Tibial nerve (tissue), 4 donors: ENCODE measurements at places on chromosomes 6 and 20. TPM values are rescaled to one million over a fixed set of nuclear protein-coding genes. Genes with fewer than 3 reads are reported as not detected.
A peak's percentile ranks its signal among the peaks of the same experiment; 100 is the strongest.

- DNase-seq, result no peak
- peaks cover 23% of the 10 kb centered on the region for H3K36me3 ChIP-seq
- H3K27me3 ChIP-seq, result no peaks in the 10 kb centered on the region
- peak overlapping the region; percentile 43 for H3K27ac ChIP-seq
- no peak overlapping the region for H3K4me3 ChIP-seq
These were observed 50.4 kb downstream of the MTHFD1L start for GRCh38 chr6:150915880-150916265.

DNA sequence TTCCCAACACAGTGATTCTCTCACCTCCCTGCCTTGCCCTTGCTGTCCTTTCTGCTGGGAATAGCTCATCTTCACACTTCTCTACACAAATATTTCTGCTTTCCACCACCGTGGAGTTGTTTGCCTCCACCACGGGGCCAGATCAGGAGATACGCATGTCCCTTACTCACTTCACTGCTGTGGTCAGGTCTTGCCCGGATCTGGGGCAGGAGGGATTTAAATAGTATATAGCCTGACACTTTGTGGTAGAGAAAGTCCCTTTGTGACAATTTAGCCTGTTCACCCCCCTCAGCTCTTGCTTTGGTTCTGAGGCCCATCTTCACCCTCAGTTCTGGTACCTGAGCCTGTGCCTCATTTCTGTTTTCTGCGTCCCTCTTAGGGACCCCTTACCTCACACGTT lies 92.6 kb upstream of the PREP start:
- no peaks in the 10 kb centered on the region for H3K4me1 ChIP-seq
- no peak for DNase-seq
- no peaks in the 10 kb centered on the region for H3K36me3 ChIP-seq
- H3K27me3 ChIP-seq, result no peaks in the 10 kb centered on the region
- no peak overlapping the region for H3K4me3 ChIP-seq
- H3K27ac ChIP-seq, result no peak overlapping the region

GRCh38 chr6:30319146-30319835 lies 7.4 kb upstream of the TRIM39 start:
- H3K27ac ChIP-seq, result no peak overlapping the region
- no peak overlapping the region for H3K4me3 ChIP-seq
- H3K4me1 ChIP-seq, result peaks cover 3% of the 10 kb centered on the region
- H3K36me3 ChIP-seq, result peaks cover 9% of the 10 kb centered on the region
- H3K27me3 ChIP-seq, result no peaks in the 10 kb centered on the region

- no peak overlapping the region for H3K4me3 ChIP-seq
- H3K27me3 ChIP-seq, result no peaks in the 10 kb centered on the region
- no peaks in the 10 kb centered on the region for H3K36me3 ChIP-seq
- no peak overlapping the region for H3K27ac ChIP-seq
- no peaks in the 10 kb centered on the region for H3K4me1 ChIP-seq
These were observed 230.6 kb upstream of the PMEPA1 start for GRCh38 chr20:57940376-57940775.

DNA sequence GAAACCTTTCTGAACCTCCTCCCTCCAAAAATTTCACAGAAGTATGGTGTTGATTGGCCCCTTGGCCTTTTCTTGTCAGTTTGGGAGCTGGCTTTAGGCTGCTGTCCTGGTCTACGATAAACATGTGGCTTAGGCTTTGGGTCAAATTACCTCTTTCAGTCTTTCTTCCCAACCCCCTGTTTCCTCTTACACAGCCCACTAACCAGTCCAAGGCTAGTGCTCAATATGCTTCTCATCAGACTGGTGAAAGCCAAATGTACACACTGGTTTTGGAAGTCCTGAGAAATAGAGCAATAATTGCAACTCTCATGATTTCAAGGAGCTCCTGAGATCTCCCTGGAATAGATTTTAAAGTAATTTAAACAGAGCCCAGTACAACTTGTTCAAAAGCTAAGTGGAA lies 933.7 kb upstream of the GJE1 start:
- H3K4me1 ChIP-seq, result no peaks in the 10 kb centered on the region
- H3K4me3 ChIP-seq, result no peak overlapping the region
- H3K27ac ChIP-seq, result no peak overlapping the region
- H3K36me3 ChIP-seq, result no peaks in the 10 kb centered on the region
- no peaks in the 10 kb centered on the region for H3K27me3 ChIP-seq
- DNase-seq, result no peak

DNA sequence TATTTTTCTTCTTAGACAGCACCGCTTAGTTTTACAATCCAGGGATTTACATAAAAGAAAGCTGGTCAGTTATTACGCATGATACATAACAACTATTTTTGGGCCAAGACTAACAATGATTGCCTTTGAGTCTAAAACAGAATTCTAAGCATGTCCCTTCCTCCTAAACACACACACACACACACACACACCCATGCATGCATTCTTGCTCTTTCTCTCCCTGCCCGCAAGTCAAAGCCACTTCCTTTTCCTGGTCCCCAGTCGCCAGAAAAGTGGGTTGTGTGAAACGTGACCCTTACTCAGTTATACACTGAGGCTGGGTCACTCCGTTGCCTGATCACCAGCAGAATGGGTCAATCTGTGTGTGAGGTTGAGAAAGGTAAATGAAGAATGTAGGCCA lies 31.4 kb downstream of the FYN start:
- no peak overlapping the region for H3K4me3 ChIP-seq
- H3K27ac ChIP-seq, result no peak overlapping the region
- H3K27me3 ChIP-seq, result no peaks in the 10 kb centered on the region
- no peak for DNase-seq

DNA sequence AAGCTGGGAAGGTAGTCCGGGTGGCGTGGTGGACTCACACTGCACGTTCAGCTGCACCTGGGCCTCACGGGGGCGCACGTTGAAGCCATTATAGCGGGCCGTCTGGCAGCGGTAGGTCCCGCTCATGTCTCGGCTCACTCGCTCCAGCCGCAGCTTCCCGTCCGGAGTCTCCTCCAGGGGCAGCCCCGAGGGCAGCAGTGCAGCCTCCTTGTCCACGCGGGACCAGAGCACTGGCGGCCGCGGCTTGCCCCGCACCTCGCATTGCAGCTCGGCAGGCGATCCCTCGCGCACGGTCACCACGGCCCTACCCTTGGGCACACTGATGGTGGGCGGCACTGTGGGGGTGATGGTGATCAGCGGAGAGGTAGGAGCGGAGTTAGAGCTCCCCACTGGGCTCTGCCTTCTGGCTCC lies 47.6 kb downstream of the MDGA1 start:
- H3K4me3 ChIP-seq, result no peak overlapping the region
- DNase-seq, result no peak
- H3K36me3 ChIP-seq, result no peaks in the 10 kb centered on the region
- peaks cover 7% of the 10 kb centered on the region for H3K4me1 ChIP-seq
- peaks cover 11% of the 10 kb centered on the region for H3K27me3 ChIP-seq
- H3K27ac ChIP-seq, result no peak overlapping the region

DNA sequence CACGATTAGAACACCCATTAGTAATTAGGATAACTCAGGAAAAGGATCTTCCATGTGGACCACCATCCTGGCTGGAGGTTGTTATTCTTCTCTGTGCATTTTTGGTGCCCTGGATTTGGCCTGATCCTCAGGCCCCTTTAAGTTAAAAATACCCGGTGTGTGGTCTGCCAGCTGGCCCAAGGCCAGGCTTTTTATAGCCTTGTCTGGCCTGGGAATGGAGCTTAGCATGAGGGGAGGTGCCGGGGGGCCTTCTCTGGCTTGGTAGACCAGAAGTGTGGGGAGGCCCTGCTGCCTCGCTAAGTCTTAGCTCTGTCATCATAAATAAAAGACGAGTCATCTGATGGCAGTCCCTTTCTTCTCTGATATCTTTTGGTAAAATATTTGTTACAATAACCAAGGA lies 71.4 kb downstream of the ARID1B start:
- no peaks in the 10 kb centered on the region for H3K27me3 ChIP-seq
- no peak overlapping the region for H3K4me3 ChIP-seq
- DNase-seq, result no peak
- H3K27ac ChIP-seq, result no peak overlapping the region
- no peaks in the 10 kb centered on the region for H3K36me3 ChIP-seq

DNA sequence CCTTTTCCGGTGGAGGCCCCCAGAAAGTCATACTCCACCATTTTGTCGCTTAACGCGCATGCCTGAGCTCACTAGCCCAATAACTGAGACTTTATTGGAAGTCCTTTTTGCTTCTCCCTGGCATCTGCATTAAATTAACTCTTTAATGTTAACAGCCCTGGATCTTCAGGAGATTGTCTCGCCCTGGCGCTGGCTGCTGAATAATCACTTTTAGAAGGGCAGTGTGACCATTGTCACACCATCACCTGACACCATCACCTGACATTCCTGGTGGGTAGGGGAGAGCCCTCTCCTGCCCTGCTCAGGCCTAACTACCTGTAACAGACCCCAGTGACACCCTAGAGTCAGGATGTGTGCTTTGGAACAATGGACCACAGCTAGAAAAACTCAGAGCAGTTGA lies 115.5 kb upstream of the SNX9 start:
- no peak overlapping the region for H3K4me3 ChIP-seq
- no peaks in the 10 kb centered on the region for H3K36me3 ChIP-seq
- no peak for DNase-seq
- H3K27me3 ChIP-seq, result no peaks in the 10 kb centered on the region
- no peak overlapping the region for H3K27ac ChIP-seq

DNA sequence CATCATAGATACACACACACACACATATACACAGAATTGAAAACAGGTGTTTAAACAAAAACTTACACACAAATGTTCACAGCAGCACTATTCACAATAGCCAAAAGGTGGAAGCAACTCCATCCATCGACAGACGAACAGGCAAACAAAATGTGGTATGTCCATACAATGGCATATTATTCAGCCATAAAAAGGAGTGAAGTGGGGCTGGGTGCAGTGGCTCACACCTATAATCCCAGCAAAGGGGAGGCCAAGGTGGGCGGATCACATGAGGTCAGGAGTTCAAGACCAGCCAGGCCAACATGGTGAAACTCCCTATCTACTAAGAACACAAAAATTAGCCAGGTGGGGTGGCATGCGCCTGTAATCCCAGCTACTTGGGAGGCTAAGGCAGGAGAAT lies 80.3 kb downstream of the CHD6 start:
- H3K4me3 ChIP-seq, result no peak overlapping the region
- no peak for DNase-seq
- H3K4me1 ChIP-seq, result no peaks in the 10 kb centered on the region

CALHM6 gene
- 11.4 TPM for total RNA-seq

BPIFB1 gene
- not detected for total RNA-seq

NFATC2 gene
- 11.5 TPM for total RNA-seq

FNDC1 gene
- 2.1 TPM for total RNA-seq

TMEM74B gene
- total RNA-seq, result 0.44 TPM

OGFRL1 gene
- 130 TPM for total RNA-seq

RSPO3 gene
- 24.1 TPM for total RNA-seq
